ENCODE measurements at places on chromosomes 4 and X. TPM values are rescaled to one million over a fixed set of nuclear protein-coding genes. Genes with fewer than 3 reads are reported as not detected.

TBC1D1 gene
- total RNA-seq: 142 TPM

RAB41 gene
- total RNA-seq: not detected

- H3K27ac ChIP-seq: no peak overlapping the region
- no peaks in the 10 kb centered on the region for H3K27me3 ChIP-seq
- H3K4me1 ChIP-seq: peaks cover 27% of the 10 kb centered on the region
- no peak overlapping the region for H3K4me3 ChIP-seq
Observed at GRCh38 chr4:84952776-84953175, 13.7 kb downstream of the WDFY3 start.

DNA sequence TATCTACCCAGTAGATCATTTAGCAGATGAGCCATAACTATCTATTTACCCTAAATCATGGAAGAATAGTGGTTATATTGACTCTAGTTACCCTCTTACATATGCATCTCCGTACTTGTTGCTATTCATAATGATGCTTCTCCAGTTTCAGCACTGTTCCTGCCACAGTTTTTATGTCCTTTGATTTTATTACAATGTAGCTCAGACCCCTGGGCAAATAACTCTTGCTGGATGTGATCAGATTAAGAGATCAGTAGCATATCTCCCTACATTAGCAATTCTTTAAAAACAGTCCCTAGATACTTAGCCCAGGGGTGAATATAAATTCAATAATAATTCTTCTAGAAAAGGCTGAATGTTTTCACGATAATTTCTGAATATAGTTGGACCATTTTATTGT, 696.5 kb downstream of the ADGRL3 start:
- H3K36me3 ChIP-seq: no peaks in the 10 kb centered on the region
- no peak overlapping the region for H3K27ac ChIP-seq
- no peaks in the 10 kb centered on the region for H3K4me1 ChIP-seq
- H3K4me3 ChIP-seq: no peak overlapping the region

GRCh38 chrX:40008791-40009461, 88.8 kb downstream of the BCOR start:
- peaks cover 79% of the 10 kb centered on the region for H3K4me1 ChIP-seq
- no peaks in the 10 kb centered on the region for H3K36me3 ChIP-seq
- peak overlapping the region; percentile 20 for H3K4me3 ChIP-seq
- H3K27me3 ChIP-seq: no peaks in the 10 kb centered on the region
- peak; percentile 84 for DNase-seq

Measured in spleen (tissue), 13 donors.